Umbilical cord (tissue), 2 donors: ENCODE measurements at places on chromosomes 6 and 20.

DNA sequence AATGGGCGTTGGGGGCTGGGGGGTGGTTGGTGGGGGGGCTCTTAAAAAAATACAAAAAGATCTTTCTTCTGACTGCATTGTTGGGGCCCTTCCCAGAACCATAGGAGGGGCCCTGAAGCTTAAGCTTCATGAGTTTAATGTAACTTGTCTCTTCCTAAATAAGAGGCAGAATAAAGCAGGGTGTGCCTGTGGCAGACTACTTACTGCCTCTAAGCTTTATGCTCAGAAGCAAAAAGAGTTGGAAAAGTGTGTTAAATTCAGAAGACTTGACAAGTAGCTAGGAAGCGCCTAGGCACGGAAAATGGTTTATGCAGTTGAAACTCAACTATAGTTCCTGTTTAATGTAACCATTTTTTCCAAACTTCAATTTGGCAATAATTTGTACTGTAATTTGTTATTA lies 44.5 kb downstream of the TIAM2 start:
- no peak for DNase-seq

GRCh38 chr20:32482143-32482441 lies 103.0 kb downstream of the NOL4L start:
- no peak for DNase-seq

DNA sequence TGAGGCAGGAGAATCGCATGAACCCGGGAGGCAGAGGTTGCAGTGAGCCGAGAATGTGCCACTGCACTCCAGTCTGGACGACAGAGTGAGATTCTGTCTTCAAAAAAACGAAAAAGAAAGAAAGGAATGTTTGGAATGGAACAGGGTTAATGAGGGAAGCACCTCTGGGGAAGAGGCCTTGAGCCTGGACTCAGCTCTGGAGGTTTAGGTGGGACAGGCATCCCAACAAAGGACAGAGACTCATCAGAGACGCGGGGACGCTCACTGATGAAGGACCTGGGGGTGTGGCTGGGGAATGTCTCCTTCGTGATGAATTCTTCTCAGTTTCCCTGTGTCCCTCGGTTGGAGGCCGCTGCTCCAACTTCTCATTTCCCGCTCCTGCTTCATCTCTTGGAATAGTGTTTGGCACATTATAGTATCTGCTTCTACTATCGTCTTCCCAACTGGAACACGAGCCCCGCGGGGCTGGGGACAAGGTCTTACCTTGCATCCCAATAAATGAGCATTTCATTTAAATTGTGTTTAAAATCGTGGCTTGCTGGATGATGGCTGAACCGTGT lies 27.6 kb downstream of the KIF25 start:
- no peak for DNase-seq

DNA sequence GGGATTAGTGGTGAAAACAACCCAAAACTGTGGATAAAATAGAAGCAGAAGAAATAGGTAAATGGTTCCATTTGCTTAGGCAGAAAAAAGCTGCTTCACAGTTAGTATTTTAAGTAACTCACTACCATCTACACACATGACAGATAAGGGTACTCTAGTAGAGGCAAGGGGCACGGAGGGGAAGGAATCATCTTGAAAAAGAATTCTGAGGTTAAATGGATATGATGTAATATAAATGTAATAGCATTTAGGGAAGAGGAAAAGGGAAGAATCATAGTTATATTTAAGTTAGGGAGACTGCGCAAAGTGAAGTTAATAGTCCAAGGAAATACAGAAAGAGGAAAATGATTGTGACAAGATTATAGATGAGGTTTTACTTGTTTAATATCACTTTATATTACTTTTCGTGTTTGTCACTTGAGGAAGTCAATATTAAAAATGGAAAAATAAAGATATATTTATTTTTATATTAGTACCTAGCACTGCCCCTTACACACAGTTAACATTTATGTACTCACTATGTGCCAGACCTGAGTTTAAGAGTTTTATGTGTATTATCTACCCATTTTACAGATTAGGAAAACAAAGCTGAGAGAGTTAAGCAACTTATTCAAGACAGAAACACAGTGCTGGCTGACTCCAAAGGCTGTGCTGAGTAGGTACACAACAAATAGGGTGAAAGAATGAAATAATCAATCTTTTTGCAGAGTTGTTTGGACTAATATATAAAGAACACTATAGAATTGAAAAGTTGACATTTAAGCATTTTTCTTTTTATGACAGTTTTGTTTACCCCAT lies 128.1 kb downstream of the REV3L start:
- DNase-seq: no peak

DNA sequence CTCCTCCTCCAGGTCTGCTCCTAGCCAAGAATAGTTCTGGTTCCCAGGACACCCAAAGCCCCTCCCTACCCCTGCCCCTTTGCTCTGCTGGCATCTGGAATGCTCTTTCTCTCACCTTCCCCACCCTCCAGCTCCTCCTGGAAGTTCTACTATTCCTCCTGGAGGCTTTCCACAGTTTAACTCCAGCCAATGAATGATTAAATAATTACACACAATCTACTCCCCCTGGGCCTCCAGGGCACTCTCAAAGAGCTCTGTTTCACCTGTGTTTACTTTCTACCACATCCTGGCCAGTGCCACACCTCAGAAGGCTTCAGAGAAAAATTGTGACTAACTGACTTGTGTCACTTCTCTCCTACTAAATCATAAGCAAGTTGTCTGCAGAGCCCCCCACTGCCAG lies 36.2 kb downstream of the GCM1 start:
- DNase-seq: no peak

DNA sequence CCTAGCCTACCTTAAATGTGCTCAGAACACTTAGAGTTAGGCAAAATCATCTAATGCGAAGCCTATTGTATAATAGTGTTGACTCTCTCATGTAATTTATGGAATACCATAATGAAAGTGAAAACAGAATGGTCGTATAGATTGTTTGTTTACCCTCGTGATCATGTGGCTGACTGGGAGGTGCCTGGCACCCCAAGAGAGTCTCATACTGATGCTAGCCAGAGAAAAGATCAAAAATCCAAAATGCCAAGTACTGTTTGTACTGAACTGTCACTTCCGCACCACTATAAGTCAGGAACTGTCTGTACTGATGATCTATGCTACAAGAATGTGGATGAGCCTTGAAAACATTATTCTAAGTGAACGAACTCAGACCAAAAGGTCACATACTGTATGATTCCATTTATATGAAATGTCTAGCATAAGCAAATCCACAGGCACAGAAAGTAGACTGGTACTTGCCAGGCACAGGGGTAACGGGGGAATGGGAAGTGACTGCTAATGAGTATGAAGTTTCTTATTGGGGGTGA lies 22.4 kb downstream of the ZMYND8 start:
- DNase-seq: peak; percentile 90

- DNase-seq: no peak
Measured at GRCh38 chr20:3696745-3697587, 15.2 kb upstream of the ADAM33 start.

DNA sequence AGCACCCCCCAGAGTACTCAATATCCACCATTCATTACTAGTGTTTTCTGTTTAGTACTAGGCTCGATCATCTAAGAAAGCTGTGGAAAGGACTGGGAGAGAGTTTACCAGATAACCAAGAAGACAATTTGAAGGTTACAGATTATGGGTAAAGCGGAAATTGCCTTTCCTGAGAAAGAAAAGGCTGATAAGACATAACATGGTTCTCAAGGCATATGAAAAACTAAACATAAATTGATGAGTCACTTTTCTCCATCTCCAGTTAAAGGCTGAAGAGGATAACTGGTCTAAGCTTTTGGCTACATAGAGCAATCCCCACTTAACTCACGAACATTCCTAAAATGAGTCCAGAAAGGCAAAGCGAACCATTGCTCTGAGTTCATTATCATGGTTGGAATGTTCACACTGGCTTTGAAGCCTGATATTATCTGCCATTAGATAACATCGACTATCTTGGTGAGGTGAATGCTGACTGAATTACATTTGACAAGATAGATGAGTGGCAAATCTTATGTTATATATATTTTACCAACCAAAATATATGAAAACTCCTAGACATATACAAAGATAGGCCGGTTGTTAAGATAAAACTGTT lies 65.8 kb downstream of the BTBD9 start:
- peak; percentile 85 for DNase-seq

GRCh38 chr20:62010551-62011402 lies 54.9 kb downstream of the TAF4 start:
- peak; percentile 58 for DNase-seq

GRCh38 chr20:6489361-6490171 lies 277.9 kb upstream of the BMP2 start:
- no peak for DNase-seq

GRCh38 chr6:41286544-41287346 lies at the start of gene TREM1:
TSS of gene TREM1 (minus strand) at chr6:41286682. CDS start at chr6:41286655, 27 bp downstream.
- DNase-seq: peak; percentile 33

DNA sequence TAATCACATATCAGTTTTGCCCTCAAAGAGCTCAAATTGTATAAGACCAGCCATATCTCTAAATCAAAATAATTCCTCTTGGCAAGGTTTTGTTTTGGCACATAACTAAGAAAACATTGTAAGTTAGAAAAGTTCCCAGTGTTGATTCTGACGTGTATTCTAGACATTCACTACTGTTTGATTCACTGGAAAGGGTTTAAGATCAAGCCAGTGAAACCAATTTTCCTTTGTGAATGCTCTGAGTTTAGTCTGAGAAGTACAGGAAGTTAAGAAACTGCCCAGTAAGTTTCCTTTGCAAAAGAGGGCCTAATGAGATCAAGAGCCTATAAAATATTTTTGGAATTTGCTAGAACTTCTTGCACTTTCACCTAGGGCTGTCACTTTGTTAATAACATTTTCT lies 143.0 kb downstream of the FNDC1 start:
- peak; percentile 46 for DNase-seq

GRCh38 chr6:37173493-37174195 lies 3.7 kb downstream of the PIM1 start:
- no peak for DNase-seq

DNA sequence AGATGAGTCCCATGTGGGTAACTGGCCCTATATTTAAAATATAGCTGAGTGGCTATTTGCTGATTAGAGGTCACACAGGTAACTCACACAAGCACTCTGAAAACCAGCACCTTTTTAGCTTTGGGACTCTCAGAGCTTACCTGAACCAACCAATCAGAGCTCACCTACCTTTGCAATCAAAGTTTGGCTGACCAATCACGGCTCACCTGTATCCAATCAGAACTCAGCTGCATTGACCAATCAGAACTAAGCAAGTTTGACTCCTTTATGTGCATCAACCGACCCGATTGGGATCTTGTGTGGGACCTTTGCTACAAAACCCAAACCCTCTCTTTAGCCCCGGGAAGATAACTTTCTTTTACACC lies 106.8 kb upstream of the NXT1 start:
- DNase-seq: no peak

DNA sequence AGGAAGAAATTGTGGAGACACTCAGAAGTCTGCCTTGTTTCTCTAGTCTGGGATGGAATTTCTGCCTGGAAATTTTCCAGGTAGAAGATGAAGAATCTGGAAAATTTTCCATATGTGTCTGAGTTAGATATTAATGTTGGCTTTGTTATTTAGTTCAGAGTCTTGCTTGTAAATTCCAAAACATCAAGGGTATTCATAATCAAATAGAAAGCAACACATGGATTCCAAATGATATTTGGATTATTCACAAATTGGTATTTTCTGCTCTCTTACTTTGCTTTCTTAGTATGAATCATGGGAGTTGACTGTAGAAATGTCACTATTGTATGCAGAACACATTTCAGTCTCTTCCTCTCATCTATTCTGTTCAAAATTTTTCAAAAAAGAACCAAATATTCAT lies 116.0 kb downstream of the GRIK2 start:
- no peak for DNase-seq

GRCh38 chr6:41269166-41269565 lies 17.3 kb downstream of the TREM1 start:
- no peak for DNase-seq

- no peak for DNase-seq
Measured at GRCh38 chr6:6483168-6483567, 105.4 kb upstream of the LY86 start.

GRCh38 chr6:34773916-34774315 lies 16.6 kb downstream of the SNRPC start:
- DNase-seq: peak; percentile 7

DNA sequence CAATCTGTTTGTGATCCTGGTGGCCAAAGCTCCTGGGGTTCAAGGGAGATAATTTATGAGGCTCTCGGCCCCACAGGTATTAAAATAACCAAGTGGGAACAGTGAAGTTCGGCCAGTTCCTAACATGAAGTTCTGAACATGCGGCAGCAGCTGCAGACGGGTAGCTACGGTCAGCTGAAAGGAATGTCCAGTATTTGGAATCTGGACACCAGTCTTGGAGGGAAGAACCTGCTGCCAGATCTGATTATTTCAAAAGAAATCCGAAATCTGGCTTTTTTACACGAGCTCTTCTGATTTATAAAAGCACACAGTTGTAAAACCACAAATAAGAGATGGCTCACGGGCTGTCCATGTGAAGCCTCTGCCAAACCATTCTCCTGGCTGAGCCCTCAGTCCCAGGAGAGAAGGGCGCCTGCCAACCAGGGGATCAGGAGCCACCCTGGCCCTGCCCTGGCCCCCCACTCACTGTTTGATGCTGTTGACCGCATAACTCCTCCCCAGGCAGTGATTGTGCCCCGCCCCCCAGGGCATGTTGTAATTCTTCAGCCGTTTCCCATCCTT lies 28.2 kb upstream of the KCNB1 start:
- DNase-seq: peak; percentile 91

DNA sequence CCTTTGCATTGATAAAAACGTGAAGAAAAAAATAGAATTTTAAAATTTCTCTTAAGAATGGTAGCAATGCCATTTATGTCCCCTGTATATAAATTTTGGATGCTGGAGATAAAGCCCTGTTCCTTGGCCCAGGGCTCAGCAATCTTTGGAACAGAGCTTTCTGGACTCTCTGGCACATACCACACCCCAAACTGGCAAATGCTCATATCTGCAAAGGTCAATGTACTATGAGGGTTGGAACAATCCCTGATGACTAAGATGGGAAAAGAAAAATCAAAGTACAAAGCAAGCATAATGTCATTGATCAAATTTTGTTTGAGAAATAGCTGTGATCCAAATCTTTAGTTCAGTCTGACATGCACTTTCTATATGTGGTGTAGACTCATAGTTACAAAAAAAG lies 158.1 kb upstream of the HCRTR2 start:
- DNase-seq: no peak
